ENCODE measurements at places on chromosomes 4 and X.

DNA sequence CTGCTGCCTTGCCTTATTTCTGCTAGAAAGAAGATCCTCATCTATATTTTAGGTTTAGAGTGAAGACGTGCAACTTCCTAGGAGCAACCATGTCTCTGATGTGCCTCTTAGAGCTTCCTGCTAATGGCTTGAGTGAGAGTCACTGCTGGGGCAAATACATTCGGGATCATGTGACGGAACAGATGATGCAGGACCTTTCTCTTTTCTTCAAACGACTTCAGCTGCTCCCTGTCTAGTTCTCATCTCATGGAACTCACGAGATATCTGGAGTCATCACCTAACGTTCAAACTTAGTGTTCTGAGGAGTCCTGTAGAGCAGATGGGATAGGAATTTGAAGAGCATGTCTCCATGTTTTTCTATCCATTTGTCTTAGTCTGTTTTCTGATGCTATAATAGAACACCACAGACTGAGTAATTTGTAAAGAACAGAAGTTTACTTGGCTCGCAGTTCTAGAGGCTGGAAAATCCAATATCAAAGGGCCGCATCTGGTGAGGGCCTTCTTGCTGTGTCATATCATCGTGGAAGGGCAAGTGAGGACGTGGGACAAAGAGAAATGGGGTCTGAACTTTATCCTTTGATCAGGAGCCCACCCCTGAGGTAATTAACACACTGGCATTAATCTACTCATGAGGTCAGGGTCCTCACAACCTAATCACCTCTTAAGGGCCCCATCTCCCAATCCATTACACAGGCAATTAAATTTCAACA, 43.5 kb upstream of the SCRG1 start:
- DNase-seq: no peak

DNA sequence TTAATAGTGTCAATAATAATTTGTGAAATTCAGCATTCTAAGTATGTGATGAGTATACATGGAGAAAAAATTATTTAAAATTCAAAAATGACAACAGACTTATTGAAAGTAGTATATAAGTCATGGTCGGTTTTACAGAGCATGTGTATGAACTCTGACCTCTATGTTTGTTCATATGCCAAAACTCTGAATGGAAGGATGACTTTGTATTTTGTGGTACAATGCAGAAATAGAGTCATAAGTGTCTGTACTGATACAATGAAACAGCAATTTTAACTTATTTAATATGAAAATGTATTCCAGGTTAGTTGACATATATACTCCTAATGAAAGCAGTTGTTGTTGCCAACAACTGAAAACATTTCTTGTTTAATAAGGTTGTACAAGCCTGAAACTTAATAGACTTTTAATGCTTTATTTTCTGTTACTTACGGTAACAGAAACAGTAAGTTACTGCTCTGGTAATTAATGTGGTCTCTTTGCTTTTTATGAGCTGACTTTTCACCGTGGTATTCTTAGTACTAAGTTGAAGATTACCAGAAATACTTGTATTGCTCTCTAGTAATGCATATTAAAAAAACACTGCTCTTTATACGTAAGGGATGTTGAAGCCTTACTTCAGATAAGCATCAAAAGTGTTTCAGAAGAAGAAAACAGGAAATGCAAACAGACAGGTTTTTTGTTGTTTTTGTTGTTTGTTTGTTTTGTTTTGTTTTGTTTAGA, 1.9 kb downstream of the UBE2K start:
- peak; percentile 26 for DNase-seq

DNA sequence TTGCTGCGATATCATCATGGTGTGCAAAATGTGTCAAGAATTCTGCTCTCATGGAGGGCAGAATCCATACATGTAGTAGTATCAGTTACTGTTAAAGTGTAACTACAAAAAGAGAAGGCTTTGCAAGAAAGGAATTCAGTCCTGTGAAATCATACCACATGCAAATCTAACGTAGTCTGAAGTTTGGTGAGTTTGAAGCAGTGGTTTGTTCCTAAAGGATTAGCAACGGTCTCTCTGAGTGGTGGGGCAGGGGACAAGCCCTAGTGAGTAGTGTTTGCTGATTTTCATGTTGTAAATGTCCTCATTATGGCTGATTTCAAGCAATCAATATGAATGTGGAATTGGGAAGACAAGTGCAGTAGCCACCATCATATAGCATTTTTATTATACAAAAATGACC, 47.1 kb upstream of the CLNK start:
- DNase-seq: no peak

DNA sequence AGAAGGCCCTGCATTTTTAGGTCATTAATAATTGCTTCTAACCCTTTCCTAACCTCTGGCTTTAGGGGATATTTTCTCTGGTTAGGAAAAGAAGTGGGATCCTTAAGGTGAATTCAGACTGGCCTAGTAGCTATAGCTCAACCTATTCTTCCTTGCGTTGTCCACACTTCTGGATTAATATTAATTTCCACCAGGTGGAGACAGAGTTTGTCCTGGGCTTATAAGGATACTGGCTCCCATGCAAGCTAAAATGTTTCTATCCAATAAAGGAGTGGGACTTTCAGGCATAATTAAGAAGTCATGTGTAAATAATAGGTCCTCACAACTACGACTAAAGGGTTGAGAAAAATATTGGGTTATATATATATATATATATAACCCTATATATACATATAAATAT, 860.0 kb upstream of the POU3F4 start:
- no peak for DNase-seq

DNA sequence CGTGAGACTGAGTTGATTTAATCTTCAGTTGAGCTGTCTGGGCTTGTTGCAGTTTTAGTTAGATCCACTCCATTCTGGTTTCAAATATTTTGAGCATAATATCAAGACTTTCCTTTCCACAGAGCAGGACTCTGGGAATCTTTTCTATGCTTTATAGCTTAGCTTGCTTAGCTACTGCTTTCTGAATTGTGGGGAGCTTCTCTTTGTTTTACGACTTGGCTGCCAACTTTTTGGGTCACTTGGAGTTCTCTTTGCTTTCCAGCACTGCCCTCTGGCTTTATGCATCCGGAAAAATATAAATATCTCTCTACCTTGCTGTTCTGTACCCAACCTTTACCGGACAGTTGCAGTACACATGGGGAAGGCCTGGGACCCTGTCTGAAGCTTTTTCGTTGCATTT, 292.1 kb downstream of the STIM2 start:
- DNase-seq: no peak

- no peak for DNase-seq
Measured at GRCh38 chr4:25421816-25422525, 44.9 kb downstream of the ANAPC4 start.

DNA sequence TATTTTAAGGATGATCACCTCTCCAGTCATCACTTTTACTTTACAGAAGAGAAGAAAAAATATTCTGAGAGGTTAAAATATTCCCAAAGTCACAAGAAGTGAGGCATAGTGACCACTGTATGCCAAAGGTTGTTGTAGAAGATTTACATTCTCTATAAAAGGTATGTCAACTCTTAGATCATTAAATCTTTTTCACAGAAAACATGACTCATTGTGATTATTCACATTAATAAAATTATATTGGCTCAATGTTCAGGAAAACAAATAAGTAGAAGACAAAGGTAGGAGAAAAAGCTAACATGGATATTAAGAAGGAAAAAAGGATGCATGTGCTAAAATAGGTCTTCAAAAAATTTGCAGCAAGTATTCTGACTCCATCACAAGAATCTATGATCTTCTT, 82.0 kb downstream of the ADAMTS3 start:
- no peak for DNase-seq
